NCI-H1105 treated with DMSO at 0.1 percent for 48 hours (cell line): ENCODE measurements at places on chromosomes 2 and 18.

DNA sequence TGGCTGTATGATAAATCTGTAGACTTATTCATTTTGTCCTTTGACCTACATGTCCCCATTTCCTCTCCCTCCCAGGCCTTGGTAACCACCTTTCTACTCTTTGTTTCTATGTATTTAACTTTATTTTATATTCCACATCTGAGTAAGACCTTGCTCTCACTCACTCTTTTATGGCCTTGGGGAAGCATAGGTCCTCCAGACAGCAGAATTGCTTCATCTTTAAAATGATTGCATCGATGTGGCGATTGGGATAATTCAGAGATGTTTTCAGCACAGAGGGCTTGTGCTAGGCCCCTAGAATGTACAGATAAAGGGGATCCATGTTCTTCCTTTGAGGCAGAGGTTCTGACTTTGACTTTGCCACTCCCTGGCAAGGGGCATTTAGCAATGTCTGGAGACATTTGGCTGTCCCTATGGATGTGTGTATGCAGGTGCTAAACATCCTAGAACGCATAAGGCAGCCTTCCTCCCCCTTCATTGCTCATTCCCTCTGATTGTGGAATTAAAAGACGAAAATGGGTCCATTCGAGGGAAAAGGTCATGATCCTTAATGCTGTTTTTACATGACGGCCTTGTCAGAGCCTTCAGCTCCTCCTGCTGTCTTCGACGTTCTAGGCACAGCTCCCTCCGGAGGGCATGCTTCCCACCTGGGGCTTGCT lies 1.2 kb upstream of the GPR39 start:
- DNase-seq, result no peak

- no peak for DNase-seq
Observed at GRCh38 chr2:96881349-96882195, 11.7 kb upstream of the SEMA4C start.

DNA sequence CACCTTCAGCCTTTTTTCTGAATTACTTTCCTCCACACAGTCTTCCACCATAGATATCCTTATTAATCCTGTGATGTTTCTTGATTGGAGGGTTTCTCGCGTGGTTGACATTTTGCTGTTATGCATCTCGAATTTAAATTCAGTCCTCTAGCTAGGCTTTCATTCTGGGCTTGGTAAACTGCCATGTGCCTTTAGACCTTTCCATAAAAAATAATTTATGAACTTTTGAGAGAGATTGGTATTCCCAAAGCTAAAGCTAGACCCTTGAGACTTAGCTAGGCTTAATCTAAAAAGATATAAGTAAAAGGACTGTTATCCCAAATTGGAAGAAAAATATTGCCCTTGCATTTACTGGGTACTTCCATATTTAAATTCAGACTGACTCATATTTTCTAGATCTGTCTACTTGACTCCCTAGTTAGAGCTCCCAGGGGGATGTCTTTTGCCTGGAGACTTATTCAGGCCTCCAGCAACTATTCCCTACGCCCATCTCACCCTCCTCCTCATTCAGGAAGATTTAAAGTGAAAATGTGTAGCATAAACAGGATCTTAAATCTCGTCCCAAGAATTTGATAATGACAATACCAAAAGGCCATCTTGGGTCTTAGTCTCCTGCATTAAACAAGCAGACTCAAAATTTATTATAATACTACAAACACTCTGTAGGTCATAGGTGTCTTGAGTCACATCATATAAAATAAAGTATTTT lies 60.3 kb downstream of the KIAA2012 start:
- no peak for DNase-seq

DNA sequence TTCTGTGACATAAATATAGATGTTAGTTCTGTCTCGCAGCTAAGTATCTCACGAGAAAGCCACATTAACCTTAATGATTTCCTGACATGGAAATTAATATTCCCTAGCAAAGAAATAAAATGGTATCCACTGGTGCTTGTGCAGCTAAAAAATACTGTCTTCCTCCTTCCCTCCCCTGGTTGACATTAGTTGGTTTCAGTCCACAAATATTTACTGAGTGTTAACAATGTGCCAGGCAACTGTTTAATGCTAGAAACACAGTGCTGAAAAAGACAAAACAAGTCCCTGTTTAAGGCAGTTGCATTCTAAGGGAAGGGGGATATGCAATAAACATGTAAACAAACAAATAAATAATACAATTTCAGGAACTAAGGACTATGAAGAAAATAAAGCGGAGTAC lies 44.2 kb upstream of the VPS54 start:
- DNase-seq, result no peak

DNA sequence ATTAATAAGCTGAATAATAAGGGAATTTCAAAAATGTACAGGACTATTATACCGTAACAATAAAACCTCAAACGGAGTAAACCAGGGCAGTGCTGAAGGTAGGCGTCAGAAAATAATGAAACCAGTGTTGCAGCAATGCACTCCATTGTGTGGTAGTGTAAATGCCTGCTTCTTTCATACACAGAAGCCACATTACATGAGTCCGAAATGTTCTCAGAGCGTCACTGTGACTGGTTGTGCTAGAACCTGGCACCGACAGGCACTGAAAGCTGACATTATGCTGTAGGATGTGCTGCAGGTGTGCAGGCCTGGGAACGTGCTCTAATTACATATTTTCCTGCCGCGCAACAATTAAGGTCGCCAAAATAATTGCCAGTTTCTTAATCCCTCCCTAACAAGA lies 53.3 kb downstream of the ZEB2 start:
- peak; percentile 68 for DNase-seq

- no peak for DNase-seq
Observed at GRCh38 chr2:227942021-227942420, 70.6 kb downstream of the DAW1 start.

GRCh38 chr2:29753671-29754444 lies 167.5 kb downstream of the ALK start:
- no peak for DNase-seq

GRCh38 chr2:28640908-28641300 lies 110.7 kb upstream of the PPP1CB start:
- DNase-seq, result no peak

- no peak for DNase-seq
Observed at GRCh38 chr18:6553234-6553900, 138.7 kb upstream of the L3MBTL4 start.

DNA sequence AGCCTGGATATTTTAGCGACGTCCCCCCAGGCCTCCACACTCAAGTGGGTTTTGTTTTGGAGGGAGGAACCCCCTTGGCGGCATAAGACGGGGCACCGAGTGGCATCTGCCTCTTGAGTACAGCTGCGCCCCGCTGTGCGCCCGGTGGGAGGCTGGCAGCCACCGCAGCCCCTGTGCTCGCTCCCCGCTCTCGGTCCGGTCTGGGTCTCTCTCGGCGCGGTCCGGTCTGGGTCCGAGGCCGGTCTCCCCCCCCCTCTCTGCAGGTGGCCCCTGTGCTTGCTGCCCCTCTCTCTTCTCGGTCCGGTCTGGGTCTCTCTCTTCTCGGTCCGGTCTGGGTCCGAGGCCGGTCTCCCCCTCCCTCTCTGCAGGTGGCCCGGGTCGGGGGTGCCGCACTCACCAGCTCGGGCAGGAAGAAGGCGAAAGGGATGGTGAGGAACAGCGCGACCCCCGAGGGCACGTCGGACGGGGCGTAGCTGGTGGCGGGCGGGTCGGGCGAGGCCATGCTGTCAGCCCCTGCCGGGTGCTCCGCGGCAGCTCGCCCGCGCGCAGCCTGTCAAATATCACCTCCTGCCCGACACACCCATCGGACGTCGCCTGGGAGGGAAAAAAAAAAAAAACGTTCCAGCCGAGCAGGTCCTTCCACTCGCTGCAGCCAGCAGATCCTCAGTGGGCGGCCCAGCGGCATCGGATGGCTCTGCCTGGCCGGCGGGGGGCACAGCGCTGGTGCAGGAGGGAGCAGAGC lies at the start of gene MALL:
Gene MALL, minus strand, starts transcription at position 532 of the 742 bp plus-strand sequence. Its CDS starts 30 bp downstream, at position 502.
- DNase-seq, result no peak

DNA sequence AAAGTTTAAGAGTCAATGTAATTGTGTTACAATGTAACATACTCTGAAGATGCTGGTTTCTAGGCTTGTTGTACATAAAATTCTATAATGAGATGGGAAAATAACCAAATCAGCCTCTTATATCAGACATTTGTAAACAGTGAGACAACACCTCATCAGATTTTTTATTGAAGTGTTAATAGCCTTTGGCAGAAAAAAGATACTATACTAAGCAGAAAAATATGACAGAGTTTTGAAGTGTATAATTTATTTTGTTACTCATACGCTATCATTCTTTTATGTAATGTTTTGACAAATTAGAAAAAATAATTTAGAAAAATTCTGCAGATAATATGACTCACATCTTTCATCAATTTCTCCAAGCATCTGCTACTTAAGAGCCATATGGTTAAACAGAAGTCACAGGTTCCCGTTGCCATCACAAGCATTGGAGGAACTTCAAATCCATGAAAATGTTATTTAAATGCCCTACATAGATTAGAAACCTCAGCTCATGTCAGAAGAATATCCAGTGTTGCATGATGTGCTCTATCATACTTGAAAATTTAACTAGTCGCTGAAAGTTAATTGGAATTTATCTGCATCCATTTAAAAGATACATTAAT lies 535.4 kb downstream of the LRP1B start:
- no peak for DNase-seq

GRCh38 chr2:175853616-175853890 lies 148.5 kb downstream of the LNPK start:
- DNase-seq, result no peak

GRCh38 chr18:26546875-26547645 lies 1.3 kb downstream of the KCTD1 start:
- no peak for DNase-seq

GRCh38 chr2:15772681-15773080 lies 167.7 kb upstream of the MYCN start:
- DNase-seq, result no peak

DNA sequence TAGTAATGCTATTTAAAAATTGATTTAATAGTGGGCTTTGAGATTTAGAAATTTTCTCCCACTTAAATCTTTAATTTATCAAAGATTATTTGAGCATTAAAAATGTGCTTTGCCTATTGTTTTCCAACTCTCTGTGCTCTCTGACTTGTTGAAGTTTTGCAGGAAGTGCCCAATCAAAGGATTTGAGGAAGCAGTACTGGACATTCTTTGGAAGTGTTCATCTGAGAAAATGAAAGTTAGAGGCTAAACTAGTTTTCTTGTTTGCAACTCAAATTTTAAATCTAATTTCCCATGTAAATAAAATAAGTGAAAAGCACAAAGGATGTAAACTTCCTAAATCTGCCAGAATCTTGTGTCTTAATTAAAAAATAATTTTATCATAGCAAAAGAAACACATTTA lies 89.1 kb downstream of the CAMKMT start:
- DNase-seq, result no peak

GRCh38 chr2:42801381-42801780 lies 9.0 kb upstream of the HAAO start:
- DNase-seq, result no peak

DNA sequence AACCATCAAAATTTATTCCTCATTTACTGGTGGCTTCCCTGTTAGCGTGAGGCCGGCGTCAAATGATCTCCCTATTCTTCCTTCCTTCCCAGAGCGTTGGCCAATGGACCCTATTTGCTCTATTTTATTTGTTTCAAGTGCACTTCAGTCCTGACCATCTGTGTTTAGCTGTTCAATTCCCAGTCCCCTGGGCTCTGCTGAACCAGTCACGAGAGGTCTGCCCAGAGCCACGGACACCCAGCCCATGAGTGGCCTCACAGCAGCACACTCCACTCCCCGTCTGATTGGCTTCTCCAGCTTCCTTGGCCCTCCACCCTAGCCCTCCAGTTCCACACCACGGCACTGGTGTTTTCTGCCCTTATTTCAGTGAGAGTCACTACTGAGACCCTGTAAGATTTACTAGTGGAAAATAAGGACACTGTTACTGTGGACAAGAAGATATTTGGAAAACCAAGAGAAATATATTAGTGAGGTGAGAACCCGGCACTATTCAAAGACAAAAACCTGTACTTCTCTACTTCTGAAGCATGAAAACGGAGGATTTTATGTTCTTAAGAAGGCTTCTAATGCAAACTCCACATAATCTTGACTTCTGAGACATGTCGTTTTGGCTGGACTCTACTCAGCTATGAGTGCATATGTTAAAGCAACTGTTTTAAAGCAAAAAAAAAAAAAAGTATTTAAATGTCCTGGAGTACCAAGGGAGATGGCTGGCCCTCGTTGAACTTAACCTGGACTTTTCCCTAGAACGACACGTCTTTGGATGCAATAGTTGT lies 86.6 kb downstream of the COL6A3 start:
- no peak for DNase-seq

DNA sequence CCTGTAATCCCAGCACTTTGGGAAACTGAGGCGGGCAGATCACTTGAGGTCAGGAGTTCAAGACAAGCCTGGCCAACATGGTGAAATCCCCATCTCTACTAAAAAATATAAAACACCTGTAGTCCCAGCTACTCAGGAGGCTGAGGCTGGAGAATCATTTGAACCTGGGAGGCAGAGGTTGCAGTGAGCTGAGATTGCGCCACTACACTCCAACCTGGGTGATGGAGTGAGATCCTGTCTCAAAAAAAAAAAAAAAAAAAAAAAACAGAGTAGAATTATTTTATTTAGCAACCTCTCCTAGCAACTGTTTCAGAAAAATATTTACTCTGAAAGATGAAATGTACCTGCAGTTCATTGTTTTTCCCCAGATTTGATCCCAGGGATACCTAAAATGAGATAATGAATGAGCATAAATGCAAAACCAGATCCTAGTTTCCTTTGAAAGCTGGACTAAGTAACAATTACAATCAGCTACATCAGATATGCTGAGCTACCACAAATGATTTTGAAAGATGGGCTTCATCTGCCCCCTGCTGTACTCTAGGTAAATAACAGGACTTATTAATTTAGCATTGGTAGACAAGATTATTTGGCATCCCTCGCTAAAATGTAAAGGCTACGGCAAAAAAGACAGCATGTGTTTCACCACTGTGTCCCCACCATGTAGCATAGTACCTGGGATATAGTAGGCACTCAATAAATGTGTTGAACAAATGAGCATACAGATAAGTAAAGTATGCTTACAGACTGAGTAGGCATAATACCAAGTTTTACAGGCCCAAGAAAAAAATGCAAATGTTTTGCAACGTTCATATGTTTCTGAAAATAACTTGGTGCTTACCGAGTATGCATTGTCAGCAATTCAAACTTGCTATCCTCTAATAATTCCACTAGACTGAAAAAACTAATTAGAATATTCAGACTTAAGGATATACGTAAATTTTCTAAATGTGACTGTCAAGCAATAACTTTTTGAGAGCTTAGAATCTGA lies 102.5 kb downstream of the ATL2 start:
- peak; percentile 65 for DNase-seq

GRCh38 chr2:218894151-218894879 lies 13.7 kb downstream of the WNT10A start:
- no peak for DNase-seq
